ENCODE measurements at places on chromosomes 6 and 20.

DNA sequence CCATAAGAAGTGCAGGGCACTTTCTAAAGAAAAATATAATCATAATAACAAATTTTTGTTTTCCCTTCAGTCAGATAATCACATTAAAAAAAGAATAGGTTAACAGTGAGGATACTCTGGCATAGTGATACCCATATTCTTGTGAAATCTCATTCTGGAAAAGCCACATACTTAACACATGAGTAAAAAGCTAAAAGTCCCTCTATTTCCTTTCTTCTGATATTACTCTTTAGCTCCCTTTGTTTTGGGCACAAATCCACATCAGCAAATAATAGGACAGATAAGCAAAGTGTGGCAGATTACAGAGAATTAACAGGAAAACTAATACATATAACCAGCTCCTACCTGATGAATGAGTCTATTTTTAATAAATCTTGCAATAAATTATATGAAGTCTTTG, 15.8 kb downstream of the SHPRH start:
- DNase-seq: no peak

- no peak for DNase-seq
These were observed 7.0 kb downstream of the COX7A2 start for GRCh38 chr6:75236630-75237029.

DNA sequence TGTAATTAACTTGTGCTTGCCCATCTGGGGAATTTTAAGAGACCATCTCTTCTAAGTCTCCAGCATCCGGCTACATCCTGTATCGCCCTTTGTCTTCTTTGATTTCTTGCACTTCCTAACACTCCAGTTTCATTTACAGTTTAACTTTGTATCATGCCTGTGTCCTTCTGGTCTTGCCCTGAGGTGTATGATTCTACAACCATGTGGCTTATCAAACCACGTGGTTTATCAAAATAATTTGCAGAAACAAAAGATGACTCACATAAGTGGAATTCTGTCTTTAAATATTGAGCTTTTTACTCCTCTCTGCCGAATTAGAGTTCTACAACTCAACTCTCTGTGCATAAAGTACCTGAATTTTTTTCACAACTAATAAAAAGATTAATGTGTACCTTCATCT, 580.7 kb downstream of the KIF16B start:
- DNase-seq: no peak

GRCh38 chr6:161128680-161129196, 137.2 kb downstream of the MAP3K4 start:
- no peak for DNase-seq

DNA sequence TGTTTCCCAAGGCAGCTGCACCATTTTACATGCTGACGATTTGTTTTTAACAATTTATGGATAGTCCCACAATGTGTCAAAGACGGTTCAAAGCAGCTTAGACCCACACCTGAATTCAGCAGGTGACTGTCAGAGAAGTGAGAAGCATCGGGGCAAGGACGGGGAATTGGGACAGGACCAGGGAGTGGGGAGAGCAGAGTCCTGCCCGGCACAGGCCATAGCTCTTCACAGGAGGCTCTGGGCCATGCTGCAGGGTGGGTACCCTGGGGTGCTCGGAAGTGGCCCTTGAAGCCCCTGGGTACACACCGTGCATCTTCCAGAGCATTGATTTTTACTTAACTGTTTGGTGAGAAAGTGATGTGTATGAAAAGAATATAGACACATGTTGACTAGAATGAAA, 33.2 kb upstream of the PHACTR3 start:
- DNase-seq: no peak

DNA sequence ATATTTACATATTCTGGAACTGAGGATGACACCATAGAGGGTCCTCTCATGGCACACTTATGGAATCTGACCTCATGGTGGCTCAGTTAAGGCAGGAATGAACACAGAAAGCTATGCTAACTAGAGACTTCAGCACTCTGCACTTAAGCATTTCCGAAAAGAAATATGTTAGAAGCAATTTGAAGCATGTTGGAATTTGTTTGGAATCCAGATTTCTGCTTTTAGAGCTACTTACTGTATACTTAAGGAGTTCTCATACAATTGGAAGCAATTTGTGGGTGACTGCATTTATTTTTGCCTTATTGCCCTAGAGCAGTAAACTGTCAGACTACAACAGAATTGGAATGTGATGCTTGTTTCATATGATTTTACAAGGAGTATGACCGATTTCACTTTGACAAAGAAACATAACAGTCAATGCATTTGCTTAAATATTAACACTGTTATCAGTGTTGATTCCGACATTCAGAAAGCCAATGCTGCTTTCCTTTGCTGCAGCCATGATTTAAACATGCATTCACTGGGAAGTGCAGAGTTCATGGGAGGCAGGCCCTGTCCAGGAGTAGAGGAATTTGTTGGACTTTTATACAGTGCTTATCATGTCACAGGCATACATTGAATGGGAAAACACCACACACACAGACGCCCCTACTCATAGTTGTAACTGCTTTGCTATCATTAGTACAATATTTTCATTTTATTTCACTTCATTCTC, 244.4 kb downstream of the SAMD5 start:
- DNase-seq: no peak

DNA sequence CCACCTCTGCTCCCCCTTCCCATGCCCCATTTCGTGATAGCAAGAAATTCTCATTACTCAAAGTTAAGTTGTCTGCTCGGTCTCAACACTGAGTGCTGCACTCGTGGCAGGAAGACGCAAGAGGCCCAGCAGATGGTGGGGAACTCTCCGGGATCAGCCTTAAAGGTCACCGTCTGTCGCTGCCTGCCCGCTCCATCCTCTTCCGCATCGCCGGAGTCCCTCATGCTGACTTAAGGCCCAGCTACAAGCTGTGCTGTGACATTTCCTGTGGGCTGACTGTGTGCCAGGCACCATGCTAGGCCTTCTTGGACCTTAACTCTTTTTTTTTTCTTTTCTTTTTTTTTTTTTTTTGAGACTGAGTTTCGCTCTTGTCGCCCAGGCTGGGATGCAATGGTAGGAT, 17.8 kb downstream of the GRM4 start:
- no peak for DNase-seq

- peak; percentile 10 for DNase-seq
These were observed 34.7 kb downstream of the CD24 start for GRCh38 chr6:106939848-106940247.

DNA sequence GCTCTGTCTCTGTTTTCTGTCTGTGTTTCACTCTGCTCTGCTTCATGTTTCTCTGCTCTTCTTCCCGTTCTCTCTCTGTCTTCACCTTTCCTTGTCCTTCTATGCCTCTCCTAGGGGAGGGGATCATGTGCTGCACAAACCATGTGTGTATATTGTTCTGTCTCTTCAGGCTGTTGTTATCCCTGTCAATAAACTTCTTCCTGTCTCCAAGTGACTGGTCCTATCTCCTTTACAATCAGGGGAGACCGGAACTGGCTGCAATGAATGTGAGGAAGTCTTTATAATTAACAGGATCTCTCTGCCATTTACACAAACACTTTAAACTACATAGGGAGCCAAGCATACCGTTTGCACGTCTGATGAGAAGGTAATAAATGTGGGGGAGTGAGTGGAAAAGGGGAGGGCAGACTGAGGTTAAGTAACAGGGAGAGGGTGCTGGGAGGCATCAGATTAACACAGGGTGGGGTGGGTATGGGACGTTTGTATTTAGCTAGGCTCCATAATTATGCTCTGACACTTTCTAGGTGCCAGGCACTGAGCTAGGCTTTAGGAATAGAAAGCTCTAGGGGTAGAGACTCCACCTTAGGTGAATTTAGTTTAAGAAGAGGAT, 626.1 kb downstream of the DHX35 start:
- no peak for DNase-seq

DNA sequence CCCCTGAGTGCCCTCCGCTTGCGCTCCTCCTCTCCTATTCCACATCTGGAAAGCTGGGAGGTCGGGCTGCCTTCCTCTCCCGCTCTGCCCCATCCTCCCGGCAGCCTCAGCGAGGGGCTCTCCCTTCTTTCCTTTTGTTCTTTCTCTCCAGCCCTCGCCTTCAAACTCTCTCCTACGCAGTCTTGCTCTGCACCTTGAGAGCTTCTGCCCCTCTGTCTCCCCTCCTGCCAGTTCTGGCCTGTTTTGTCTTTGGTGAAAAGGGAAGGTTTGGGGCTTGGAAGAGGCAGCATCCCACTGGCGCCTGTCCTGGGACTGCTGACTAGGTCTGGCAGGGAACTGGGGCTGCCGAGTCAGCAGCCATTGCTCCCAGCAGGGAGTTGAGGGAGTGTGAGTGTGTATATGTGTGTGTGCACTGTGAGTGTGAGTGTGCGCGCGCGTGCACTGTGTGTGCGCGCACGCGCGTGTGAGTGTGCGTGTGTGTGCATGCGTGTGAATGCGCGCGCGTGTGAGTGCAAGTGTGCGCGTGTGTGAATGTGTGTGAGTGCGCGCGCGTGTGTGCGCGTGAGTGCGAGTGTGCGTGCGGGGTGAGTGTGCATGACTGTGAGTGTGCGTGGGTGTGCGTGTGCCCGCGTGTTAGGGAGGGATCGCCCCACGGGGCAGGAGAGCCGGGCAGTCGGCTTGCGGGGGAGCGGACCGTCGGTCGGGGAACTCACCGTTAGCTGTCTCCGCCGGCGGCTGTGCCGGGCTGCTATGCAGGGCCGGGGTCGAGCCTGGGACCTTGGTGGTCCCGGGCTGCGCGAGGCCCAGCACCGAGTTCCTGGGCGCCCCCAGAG, 523 bp downstream of the CPXM1 start:
- no peak for DNase-seq

DNA sequence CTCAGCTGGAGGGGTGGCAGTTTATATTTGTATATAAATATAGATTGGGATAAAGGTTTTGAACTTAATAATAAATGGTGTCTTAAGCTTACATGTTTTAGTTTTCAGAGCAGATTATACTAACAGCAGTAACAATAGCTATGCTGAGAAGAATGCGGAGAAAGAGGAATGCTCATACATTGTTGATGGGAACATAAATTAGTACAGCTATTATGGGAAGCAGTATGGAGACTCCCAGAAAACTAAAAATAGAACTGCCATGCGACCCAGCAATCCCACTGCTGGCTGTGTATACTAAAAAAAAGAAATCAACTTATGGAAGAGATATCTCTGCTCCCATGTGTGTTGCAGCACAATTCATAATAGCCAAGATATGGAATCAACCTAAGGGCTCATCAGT, 127.9 kb downstream of the BCKDHB start:
- DNase-seq: no peak
